ENCODE measurements at places on chromosomes 1 and 21.

- no peak for DNase-seq
Measured at GRCh38 chr1:156217871-156218270, 5.1 kb downstream of the PMF1 start.

GRCh38 chr21:33241846-33242245, 12.1 kb downstream of the IFNAR2 start:
- no peak for DNase-seq

DNA sequence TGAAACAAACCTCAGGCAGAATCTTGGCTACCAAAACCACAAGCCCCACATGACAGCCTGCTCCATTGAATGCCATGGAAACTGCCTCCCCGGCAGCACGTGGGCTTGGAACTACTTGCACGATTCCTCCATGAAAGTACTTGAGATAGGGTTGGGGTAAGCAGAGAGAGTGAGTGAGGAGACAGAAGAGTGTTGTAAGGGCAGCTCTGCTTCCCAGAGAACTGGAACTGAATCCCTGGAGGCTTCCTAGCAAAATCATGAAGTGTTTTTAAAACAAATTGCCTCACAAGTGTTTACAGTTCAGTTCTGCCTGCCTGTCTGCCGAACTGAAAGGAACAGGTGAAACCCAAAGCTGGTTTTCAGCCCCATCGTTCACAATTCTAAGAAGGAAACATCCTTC, 35.3 kb upstream of the DNASE2B start:
- peak; percentile 33 for DNase-seq

- no peak for DNase-seq
Measured at GRCh38 chr21:25501996-25502665, 105.2 kb downstream of the MRPL39 start.

GRCh38 chr1:1040004-1040991, 20.4 kb downstream of the AGRN start:
- DNase-seq: peak; percentile 54

GRCh38 chr1:24108334-24109165, 3.4 kb downstream of the MYOM3 start:
- DNase-seq: no peak

GRCh38 chr1:117783606-117784396, 145.6 kb downstream of the GDAP2 start:
- DNase-seq: no peak

DNA sequence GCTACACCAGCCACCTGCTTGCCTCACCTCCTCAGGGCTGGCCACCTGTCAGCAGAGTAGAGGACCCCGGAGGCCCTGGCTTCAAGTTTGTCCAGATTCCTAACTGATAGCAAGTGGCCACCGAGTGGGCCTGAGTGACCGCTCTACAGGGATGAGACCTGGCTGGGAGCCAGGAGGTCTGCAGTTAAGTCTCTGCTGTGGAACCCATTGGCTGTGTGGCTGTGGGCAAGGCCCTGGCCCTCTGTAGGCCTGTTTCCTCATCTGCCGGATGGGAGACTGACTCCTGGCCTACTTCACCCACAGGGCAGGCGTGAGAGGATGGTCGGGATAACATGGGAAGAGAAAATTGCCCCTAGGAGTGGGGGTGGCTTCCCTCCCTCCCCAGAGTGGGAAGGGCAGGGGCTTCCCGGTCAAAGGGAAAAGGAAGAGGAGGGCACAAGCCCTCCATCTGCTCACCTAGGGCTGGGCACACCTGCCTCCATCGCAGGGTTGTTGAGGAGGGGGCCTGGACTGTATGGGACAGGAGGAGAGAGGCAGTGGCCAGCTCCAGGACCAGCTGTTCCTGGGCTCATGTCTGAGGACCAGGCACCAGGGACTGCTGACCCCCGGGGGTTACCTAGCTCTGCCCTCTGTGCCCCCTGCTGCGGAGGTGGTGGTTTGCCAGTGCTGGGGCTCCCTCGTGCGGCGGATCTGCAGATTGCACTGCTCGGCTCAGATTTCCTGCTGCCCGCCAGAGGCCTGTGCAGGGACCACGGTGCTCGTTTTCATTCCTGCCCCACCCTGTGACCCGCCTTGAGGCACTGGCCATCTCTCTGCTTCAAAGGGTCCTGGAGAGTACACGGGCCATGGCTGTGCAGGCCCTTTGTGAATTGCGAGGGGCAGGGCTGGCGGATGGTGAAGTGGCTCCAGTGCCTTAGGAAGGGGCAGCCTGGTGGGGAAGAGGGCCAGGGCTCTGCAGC, 9.1 kb upstream of the MTFR1L start:
- DNase-seq: peak; percentile 60

GRCh38 chr1:92708368-92708950, 76.4 kb downstream of the EVI5 start:
- peak; percentile 25 for DNase-seq

- no peak for DNase-seq
Measured at GRCh38 chr1:219461981-219462400, 150.9 kb downstream of the ZC3H11B start.

DNA sequence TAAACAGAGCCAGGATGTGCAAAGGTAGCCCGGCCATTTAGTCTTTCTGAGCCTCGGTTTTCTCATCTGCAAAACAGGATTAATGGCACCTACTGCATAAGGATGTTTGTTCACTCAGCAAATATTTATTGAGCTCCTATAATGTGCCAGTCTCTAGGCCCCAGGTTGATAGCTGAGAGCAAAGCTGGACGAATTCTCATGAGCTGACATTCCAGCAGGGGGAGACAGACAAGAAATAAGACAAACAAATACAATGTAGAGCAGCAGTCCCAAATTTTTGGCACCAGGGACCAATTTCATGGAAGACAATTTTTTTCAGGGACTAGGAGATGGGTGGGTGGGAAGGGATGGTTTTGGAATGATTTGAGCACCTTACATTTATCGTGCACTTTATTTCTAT, 74.3 kb upstream of the PAX7 start:
- DNase-seq: peak; percentile 17

GRCh38 chr1:109304226-109304920, 2.4 kb downstream of the MYBPHL start:
- DNase-seq: no peak

DNA sequence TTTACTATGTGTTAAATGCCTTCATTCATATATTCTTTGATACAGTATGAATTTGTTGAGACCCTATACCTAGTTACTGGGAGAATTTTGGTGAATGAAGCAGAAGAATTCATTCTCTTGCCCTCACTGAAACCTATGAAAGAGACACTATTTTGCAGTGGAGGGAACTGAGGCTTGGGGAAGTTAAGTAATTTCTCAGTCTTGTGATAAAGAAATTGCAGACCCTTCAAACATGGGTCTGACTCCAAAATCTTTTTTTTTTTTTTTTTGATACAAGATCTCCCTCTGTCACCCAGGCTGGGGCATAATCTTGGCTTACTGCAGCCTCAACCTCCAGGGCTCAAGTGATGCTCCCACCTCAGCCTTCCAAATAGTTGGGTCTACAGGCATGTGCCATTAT, 132.1 kb downstream of the DNM3 start:
- DNase-seq: no peak

- DNase-seq: no peak
Measured at GRCh38 chr1:20621012-20621411, 12.2 kb upstream of the PINK1 start.

- peak; percentile 62 for DNase-seq
Measured at GRCh38 chr1:237799762-237800474, 90.8 kb downstream of the ZP4 start.

DNA sequence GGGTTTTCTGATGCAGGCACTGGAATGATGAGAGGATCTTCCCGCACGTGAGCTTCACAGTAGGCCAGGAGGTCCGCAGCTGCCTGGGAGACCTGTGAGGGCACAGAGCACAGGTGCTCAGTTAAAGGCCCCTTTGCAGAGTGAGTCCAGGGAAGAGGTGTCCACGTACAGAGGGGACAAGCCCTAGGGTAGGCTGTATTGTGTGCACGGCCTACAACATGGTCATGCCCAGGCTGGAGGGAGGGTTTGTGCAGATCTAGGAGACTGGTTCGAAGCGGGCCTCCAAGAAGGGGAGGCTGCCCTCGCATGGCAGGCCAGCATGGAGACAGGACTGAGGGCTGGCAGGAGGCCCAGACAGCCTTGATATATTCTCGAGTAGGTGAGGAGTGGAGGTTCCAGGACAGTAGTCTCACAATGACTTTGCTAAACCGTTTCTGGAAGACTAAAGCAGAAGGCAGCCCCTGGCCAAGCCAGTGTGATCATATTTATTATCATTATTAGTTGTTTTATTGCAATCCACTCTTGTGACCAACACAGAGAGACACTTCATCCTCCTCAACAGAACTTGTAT, 48.0 kb upstream of the B3GALNT2 start:
- DNase-seq: no peak

- no peak for DNase-seq
Measured at GRCh38 chr1:203682473-203683383, 56.1 kb downstream of the ATP2B4 start.

DNA sequence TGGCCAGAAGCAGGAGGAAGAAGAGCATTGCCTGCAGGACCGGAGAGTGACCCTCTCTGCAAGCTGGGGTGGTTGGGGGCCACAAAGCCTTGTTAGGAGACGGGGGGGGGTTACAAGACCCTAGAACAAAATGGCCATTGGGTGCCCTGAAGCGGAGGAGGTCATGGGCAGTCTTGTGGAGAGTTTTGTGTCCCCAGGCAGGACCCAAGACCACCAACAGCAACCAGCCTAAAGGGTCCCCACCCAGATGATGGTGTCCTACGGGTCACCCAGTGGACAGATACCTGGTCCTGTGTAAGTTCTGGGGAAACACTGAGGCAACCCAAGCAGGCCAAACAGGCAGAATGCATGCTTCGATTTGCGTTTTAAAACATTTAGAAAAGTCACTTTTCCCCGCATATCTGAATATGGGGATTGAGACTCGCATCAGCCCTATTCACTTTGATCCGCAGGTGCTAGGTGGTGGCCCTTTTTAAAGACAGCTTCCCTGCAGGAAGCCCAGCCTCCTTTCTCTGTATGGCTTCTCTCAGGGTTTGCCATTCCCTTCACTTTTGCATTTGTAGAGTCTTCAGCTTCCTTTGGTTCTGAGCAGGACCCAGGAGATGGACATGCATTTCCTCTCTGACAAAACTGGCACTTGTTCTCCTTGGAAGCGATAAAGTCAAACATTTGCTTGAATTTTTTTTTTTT, 21.1 kb downstream of the GNG4 start:
- no peak for DNase-seq

GRCh38 chr1:168319691-168320090, 39.0 kb downstream of the TBX19 start:
- no peak for DNase-seq

GRCh38 chr21:41663805-41664788, 102.8 kb downstream of the RIPK4 start:
- DNase-seq: no peak

DNA sequence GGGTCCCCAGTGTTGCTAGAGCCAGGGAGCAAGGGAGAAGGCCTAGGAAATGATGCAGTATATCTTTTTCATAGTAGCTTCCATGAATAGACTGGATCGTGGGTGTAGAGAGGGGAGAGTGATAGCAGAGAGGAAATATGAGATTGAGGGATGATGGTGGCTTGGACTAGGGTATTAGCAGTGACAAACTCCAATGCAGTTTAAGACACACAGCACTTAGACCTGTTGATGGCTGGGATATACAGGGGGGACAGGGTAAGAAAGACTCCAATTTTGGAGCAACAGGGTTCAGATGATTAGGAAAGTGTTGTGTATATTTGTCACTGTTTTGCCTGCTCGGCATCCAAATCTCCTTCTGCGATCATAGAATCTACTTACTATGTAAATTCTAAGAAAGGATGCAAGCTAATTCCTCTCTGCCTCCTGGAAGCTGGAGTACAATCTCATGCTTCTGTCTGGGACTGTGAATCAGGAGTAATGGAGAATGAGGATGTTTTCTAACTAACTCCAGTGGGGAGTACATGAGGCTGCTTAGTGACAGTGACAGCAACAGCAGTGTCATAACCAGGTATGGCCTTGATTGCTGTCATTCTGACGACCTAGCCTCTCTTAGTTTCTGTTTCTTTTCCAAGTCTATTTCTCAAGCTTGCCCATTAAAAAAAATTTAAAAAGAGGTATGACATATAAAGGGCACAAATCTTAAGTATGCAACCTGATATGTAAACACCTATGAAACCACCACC, 47.5 kb downstream of the SYDE2 start:
- DNase-seq: no peak

- no peak for DNase-seq
Measured at GRCh38 chr1:38581396-38581795, 278.2 kb downstream of the RRAGC start.

- DNase-seq: no peak
Measured at GRCh38 chr1:24886241-24886640, 43.8 kb downstream of the RUNX3 start.

GRCh38 chr1:58781541-58782177, 2.2 kb downstream of the JUN start:
- DNase-seq: peak; percentile 56

GRCh38 chr1:37486680-37487618, 12.6 kb downstream of the ZC3H12A start:
- DNase-seq: peak; percentile 35

- peak; percentile 100 for DNase-seq
Measured at GRCh38 chr1:115437196-115437595, 99.1 kb upstream of the NGF start.

GRCh38 chr1:173870252-173871075, 2.3 kb downstream of the ZBTB37 start:
- DNase-seq: no peak

DNA sequence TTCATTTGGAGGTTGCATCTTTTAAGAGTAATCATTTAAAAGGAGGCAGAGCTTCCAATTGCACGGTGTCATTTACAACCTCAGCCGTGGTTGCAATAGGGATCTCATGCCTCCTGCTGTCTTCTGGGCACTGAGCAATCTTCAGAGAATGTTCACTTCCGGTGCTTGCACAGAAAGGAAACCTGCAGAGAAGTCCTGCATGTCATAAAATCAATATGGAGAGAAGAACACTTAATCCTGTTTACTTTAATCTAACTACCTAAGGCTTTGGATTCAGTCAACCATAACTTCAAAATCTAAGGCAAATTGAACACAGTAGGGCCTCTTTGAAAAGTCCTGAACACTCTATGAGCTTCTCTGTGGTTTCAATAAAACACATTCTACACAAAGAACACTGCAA, 11.3 kb upstream of the MAP10 start:
- no peak for DNase-seq

DNA sequence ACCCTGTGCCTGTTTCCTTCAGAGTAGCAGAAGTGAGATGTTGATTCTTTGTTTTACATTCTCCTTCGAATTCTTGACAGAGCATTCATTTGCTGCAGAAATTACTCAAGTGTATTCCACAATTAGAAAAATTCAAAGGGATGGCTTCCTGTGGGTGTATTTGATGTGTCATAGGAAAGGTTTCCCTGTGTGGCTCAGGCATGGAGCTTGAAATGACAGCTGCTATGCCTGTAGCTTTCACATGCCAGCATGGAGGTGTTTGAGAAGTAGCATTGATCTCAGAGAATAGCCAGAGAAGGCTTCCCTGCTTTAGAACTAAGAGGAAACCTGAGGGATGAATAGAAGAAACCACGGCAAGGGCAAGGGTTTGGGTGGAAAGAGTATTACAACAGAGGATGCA, 317.2 kb upstream of the DEPDC1 start:
- DNase-seq: no peak

DNA sequence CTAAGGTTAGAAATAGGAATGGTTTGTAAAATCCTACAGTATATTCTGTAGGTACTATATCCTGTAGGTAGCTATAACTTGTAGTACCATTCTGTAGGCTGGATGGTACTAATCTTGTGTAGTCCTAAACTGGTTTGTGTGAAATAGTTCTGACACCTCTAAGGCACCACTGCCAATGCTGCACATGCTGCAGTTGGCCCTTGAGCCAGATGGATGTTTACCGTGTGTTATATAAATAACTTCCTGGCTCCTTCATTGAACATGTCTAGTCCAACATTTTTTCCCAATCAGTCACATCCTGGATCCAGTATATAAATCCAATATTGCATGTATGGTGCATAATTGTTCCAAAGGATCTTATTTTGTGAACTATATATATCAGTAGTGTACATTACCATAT, 89.5 kb upstream of the GNG4 start:
- no peak for DNase-seq
